Esophagus squamous epithelium (tissue), 5 donors: ENCODE measurements at places on chromosomes 6 and 20.

DNA sequence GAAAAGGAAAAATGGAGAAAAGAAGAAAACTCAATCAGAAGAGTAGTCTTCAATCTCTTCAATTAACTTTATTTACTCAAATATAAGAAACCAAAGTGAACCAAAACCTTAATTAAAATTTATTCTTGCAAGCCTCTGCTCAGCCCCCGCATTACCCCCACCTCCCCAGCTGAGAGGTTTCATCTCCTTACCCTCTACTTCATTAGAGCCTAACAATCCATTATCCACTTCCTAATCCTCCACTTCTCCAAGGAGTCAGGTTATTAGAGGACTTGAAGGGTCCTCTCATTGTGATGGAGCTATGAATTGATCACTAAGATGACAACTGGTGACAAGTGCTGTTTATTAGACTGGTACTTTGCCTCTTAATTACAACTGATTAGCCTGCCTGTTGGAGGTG is 956.5 kb downstream of the TFAP2A start:
- no peak for DNase-seq

DNA sequence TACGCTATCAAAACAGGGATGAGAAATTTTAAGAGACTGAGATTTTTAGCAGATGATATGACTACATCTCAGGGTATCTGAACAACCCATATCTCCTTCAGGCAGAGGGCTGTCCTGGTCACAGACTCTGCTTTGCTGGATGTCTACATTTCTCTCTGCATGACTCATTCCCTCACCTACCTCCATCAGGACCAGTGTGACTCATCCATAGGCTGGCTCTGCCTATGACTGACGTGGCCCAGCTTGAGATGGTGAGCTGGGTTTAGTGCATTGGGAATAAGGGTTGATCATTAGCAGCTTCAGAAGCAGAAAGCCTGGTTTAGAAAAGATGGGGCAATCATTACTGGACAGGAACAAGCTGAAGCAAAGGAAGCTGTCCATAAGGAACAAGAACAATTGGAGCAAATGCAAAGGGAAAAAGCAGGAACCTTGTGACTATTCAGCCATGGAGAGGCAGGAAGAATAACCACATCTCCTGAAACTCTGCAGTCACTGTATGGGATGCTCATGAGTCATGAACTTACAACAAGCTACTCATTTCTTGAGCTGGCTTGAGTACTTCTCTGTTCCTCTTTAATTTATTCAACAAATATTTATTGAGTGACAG is 86.4 kb upstream of the CBLN4 start:
- no peak for DNase-seq

DNA sequence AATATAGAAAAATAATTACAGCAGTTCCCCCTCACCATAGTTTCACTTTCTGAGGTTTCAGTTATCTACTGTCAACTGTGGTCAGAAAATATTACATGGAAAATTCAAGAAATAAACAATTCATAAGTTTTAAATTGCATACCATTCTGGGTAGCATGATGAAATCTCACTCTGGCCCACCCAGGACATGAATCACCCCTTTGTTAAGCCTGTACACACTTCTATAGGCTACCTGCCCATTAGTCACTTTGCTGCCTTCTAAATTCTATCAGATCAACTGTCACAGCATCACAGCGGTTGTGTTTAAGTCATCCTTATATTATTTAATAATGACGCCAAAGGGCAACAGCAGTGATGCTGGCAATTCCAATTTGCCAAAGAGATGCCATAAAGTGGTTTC is 140.3 kb upstream of the RUNX2 start:
- DNase-seq, result no peak

- no peak for DNase-seq
Observed at GRCh38 chr6:166989427-166990032, 9.7 kb upstream of the CEP43 start.

DNA sequence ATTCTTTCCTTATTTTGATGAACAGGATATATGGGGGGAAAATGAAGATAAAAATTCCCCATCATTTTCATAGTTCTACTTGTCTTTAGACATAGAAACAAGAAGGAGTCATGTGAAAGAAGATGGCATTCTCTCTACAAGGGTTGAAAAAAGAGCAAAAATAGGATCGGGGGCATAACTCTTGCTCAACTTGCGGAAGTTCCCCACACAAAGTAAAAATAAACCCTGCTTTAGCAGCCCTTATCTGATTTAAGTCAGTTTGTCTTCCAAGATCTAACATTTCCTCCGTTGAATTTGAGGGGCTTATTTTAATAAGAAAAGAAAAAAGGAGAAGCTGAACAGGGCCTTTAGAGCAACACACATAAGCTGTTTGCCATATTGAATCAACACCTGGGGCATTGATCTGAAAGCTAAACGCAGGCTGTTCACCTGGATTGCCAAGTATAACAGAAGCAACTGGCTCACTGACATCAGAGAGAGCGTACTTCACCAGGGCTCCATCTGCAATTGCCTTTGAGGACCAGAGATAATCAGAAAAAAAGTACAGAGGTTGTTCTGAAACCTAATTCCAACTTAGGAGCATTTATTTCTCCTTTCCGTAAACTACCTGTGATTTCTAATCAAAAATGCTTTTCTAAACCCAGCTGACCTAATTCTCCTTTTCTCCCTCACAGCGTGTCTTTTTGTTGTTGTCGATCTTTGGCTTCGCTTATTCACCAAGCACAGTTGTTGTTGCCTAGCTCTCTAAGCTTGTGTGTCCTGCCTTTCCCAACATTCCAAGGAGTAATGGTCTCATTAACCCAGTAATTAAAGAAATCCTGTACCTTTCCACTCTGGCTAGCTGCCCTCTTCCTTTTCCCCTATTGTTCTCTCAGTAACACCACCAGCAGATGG is 568.0 kb downstream of the KIF16B start:
- no peak for DNase-seq

- DNase-seq, result no peak
Observed at GRCh38 chr6:67640484-67640883, 994.6 kb upstream of the ADGRB3 start.
